GM12878 (cell line): ENCODE measurements at places on chromosomes 12 and 14. TPM values are rescaled to one million over a fixed set of nuclear protein-coding genes. Genes with fewer than 3 reads are reported as not detected.

The DEPDC4 gene
- total RNA-seq: 1.6 and 1.9 TPM in 2 replicates

The ZDHHC22 gene
- total RNA-seq: not detected in 2 replicates

The MYF5 gene
- not detected in 2 replicates for total RNA-seq

The MMP19 gene
- total RNA-seq: not detected in 2 replicates

The DPY19L2 gene
- total RNA-seq: 0.24 and 0.44 TPM in 2 replicates

The SDR9C7 gene
- not detected in 2 replicates for total RNA-seq

The DCP1B gene
- total RNA-seq: 11.2 and 12.6 TPM in 2 replicates

The KRT7 gene
- total RNA-seq: 6.6 and 7.6 TPM in 2 replicates

The TAS2R42 gene
- not detected in 2 replicates for total RNA-seq

The PTGER2 gene
- total RNA-seq: 0.37 and 0.77 TPM in 2 replicates
